ENCODE measurements at places on chromosomes 5 and 9.

DNA sequence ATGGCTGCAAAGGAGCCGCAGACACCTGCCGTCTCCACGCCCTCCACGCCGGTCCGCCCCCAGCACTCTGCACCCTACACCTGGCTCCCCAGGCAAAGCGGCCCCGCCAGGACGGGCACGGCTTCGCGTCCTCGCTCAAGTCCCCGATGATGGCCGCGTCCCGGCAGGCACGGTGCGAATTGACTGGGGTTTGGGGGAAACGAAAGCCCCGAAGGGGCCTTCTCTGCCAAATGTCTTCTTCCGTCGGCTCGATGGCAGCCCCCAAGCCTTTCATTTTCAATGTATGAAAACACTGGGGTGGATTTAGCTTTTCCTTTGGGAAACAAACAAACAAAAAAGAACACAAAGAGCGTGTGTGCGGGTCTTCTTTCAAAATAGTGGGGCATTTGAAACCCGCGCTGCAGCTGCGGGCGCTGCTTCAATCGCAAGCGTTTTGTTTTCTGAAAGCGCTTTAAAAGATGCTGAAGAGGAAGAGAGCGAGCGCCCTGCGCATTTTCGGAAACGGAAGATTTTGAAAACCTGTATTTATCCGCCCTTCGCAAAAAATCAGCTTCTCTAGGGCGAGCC, 160.0 kb downstream of the RMI1 start:
- peaks cover 82% of the 10 kb centered on the region for H3K27me3 ChIP-seq
- H3K27ac ChIP-seq, result no peak overlapping the region
- DNase-seq, result no peak
- peaks cover 10% of the 10 kb centered on the region for H3K4me1 ChIP-seq

DNA sequence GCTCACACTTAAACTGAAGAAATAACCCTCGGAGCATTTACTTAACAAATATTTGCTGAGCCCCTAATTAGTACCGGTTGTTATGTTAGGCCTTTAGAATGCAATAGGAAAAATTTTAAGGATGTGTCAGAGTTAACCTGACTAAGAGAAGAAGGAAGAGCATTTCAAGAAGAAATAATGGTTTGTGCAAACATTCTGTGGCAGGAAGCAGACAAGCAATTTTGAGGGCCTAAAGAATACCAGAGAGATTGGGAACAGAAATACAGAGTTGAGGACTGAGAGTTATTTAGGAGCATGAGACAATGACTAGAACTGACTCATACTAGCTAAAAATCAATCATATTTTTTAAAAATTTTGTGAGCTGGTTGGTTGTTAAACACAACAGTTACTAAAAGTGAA, 218.8 kb downstream of the PRR16 start:
- no peaks in the 10 kb centered on the region for H3K36me3 ChIP-seq
- H3K4me3 ChIP-seq, result no peak overlapping the region
- H3K27ac ChIP-seq, result no peak overlapping the region
- no peak for DNase-seq
- peaks cover 1% of the 10 kb centered on the region for H3K4me1 ChIP-seq

GRCh38 chr5:39801306-39801705, 376.5 kb upstream of the DAB2 start:
- H3K36me3 ChIP-seq, result no peaks in the 10 kb centered on the region
- H3K4me3 ChIP-seq, result no peak overlapping the region
- DNase-seq, result no peak
- H3K4me1 ChIP-seq, result peaks cover 3% of the 10 kb centered on the region
- no peak overlapping the region for H3K27ac ChIP-seq

GRCh38 chr5:107869438-107870115, 198.8 kb upstream of the EFNA5 start:
- H3K27me3 ChIP-seq, result no peaks in the 10 kb centered on the region
- no peak for DNase-seq
- H3K4me3 ChIP-seq, result no peak overlapping the region
- H3K4me1 ChIP-seq, result peaks cover 3% of the 10 kb centered on the region

DNA sequence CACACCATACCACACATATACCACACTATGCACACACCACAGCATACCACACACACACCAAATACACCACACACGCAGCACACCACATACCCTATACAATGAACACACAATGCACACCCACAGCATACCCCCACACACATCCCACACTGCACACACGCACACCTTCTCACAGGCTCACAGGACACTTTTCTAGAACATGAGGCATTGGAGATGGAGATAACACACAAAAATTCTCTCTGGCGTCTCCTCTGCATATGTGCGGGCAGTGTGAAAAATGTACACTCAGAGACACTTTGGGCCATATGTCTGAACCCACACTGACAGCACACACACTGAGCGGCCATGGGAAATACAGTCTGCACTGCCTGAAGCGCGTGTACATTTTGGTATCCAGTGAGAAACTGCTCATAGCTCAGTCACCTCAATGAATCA, 278.1 kb downstream of the GADD45G start:
- peak; percentile 11 for DNase-seq
- peaks cover 14% of the 10 kb centered on the region for H3K4me1 ChIP-seq
- no peak overlapping the region for H3K4me3 ChIP-seq
- no peaks in the 10 kb centered on the region for H3K36me3 ChIP-seq

DNA sequence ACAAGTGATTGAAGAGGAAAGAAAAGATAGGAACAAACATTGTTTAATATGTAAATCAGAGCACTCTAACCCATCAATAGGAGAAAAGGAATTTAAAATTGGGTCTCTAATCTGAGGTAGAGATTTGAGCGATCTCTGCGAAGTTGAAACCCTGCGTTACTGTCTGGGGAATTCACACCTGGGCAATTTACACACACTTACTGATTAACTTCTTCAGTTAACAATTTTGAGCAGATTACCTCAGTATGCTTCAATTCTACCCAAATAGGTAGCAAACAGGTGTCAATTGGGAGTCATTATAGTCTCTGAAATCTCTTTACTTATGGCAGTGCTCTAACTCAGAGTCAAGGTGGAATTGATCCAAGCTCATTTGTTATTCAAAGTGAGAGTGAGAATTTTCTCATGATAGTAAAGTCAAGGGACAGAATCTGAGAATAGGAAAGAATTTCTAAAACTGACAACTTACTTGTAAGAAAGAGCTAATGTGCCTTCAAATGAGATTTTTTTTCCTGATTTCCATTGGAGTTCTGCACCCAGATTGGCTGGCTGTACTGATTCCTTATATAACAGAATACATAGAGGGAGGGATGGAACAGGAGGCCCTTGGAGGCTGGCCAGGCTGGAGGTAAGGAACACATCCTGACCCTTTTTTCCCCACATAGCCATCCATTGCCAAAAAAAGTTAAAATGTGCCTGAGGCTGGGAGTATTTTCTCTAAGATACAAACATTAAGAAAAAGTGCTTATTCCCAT, 27.1 kb upstream of the IFNA14 start:
- H3K4me1 ChIP-seq, result peaks cover 2% of the 10 kb centered on the region
- H3K27me3 ChIP-seq, result peaks cover 76% of the 10 kb centered on the region
- no peak overlapping the region for H3K4me3 ChIP-seq
- no peak overlapping the region for H3K27ac ChIP-seq
- no peaks in the 10 kb centered on the region for H3K36me3 ChIP-seq
- DNase-seq, result no peak

DNA sequence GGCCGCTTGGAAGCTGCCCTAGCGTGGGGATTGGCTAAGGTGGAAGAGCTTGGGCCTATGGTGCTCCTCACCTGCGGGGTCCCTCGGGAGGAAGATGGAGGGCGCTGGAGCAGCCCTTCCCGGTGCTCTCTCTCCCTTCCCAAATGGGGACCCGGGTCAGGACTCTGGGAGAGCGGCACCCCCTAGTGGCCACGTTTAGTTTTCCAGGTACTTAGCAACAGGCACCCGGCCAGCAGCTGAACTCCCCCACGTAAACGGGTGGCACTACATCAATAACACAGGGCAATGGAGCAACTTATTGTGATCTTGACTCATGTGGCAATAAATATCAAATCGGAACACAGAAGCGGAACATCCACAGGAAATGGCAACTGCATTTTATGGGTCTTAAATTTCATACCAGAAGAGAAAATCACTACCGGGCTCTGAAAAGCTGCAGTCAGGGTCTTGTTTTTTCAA, 316.6 kb downstream of the AGTPBP1 start:
- H3K27ac ChIP-seq, result peak overlapping the region; percentile 10
- peaks cover 31% of the 10 kb centered on the region for H3K4me1 ChIP-seq
- peaks cover 5% of the 10 kb centered on the region for H3K36me3 ChIP-seq
- peak overlapping the region; percentile 36 for H3K4me3 ChIP-seq

DNA sequence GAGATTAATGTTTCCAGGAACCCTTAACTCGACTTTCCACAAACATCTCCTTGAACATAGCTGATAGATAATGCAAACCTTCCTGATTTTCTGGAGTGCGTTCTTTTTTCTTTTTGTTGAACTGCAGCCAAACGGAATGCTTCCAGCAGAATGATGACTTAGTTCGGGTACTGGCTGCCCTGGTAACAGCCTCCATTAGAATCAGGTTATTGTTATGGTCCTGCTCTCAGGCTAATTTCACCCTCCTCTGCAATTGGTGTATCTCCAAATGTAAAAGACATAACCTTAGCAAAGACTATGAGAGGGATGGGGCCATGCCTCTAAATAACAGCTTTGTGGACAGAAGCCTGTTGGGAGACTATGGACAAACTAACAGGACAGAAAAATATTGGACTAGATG, 116.5 kb downstream of the PDE4D start:
- H3K36me3 ChIP-seq, result no peaks in the 10 kb centered on the region
- H3K4me3 ChIP-seq, result no peak overlapping the region
- peak overlapping the region; percentile 82 for H3K27ac ChIP-seq
- peaks cover 45% of the 10 kb centered on the region for H3K4me1 ChIP-seq
- H3K27me3 ChIP-seq, result no peaks in the 10 kb centered on the region

DNA sequence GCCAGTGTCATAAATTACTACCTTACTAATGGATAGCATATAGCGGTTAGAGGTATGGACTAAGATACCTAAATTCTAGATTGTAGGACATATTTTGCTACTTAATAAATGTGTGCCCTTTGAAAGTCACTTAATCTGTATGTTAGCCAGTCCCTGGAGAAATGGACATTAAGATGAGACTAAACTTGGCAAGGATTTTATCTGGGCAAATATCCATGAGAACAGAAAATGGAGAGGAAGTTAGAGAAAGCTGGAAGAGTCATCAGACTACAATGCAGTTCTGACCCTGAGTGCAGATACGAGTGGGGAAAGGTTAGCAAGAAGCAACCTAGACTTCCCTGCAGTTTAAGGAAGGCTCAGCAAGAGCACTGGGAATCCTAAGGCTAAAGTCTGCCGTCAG, 33.0 kb downstream of the TBCA start:
- H3K4me1 ChIP-seq, result peaks cover 1% of the 10 kb centered on the region
- H3K4me3 ChIP-seq, result no peak overlapping the region
- no peaks in the 10 kb centered on the region for H3K27me3 ChIP-seq
- no peak overlapping the region for H3K27ac ChIP-seq
- DNase-seq, result no peak

DNA sequence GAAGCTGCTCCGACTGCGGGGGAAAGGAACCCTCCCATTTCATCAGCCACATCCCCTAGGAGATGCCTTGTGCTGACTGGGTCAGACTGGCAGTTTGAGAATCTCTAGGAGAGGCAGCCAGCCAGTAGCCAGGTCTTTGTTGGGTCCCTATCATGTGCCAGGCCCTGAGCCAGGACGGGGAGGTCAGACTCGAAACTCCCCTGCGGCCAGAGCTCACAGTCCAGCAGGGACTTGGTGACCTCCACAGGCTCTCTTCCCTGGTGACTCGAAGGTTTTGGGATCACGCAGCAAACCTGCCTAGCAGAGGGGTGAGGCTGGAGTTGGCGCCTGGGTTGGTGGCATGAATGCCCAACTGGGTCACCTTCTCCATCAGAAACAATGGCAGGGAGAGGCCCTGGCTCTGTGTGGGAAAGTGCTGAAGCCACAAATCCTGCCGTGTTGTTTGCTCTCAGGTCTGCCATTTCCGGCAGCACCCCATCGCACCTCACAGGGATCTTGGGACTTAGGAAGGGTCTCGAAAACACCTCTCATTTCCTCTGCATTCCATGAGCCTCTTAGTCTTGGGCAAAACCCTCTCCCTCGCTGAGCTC, 14.4 kb upstream of the ORM1 start:
- H3K27me3 ChIP-seq, result no peaks in the 10 kb centered on the region
- no peak overlapping the region for H3K4me3 ChIP-seq
- H3K36me3 ChIP-seq, result peaks cover 31% of the 10 kb centered on the region
- H3K4me1 ChIP-seq, result peaks cover 4% of the 10 kb centered on the region

DNA sequence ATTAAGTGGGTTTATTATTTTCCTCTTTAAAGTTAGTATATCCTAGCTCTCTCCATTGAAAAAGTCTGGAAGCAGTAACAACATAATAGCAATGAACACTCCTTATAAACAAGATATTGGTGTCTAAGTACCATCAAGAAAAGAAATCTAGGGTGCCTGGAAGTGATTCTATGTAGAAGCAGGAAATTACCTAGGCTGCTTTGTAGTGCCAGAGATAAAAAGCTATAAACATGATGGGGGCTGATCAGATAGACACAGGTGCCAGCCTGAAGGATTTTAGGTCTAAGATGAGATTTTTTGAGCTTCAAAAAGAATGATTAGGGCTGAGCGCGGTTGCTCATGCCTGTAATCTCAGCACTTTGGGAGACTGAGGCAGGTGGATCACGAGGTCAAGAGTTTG, 1179.3 kb upstream of the CDH9 start:
- no peak overlapping the region for H3K27ac ChIP-seq
- peaks cover 2% of the 10 kb centered on the region for H3K36me3 ChIP-seq
- no peak for DNase-seq
- H3K4me3 ChIP-seq, result no peak overlapping the region
- no peaks in the 10 kb centered on the region for H3K27me3 ChIP-seq

GRCh38 chr9:114825126-114825795, 19.4 kb upstream of the TNFSF15 start:
- no peaks in the 10 kb centered on the region for H3K27me3 ChIP-seq
- no peak for DNase-seq
- peak overlapping the region; percentile 72 for H3K27ac ChIP-seq
- H3K4me3 ChIP-seq, result no peak overlapping the region

DNA sequence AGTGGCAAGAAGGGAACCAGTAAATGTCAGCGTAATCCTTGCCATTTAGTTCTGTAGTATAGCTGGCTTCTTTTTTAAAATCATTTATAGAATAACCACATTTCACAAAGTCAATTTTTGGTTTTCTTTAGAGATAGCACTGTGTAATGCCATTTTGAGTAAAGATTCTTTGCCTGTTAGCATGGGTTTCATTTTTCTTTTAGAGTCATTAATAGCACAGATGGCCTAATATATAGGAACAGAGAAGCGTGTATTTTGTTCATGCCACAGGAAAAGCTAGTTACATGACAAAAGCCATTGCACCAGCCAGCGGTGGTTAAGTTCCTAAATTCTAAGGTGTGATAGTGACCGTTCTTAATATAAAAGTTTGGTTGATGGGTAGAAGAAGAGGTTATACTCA, 1363.9 kb downstream of the MAT2B start:
- H3K4me3 ChIP-seq, result no peak overlapping the region
- no peak overlapping the region for H3K27ac ChIP-seq
- no peaks in the 10 kb centered on the region for H3K36me3 ChIP-seq
- DNase-seq, result no peak

DNA sequence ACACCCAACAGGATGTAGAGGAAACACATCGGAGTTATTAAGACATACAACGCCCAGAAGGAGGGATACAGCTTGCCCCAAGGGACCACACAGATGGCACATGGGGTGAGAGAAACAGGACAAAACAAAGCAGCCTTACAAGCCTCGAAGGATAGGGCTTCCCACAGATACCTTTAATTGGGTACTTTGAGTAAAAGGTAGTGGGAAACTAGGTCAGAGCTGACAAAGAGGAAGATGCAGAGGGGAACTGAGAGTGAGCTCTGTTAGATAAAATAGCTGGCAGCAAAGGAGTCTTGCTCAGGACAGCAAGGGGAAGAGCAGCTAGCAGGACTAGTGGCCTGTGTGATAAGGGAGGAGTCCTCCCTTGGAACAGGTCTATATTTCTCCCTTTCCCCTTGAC, 48.2 kb downstream of the OTP start:
- H3K27ac ChIP-seq, result no peak overlapping the region
- no peak for DNase-seq
- H3K4me3 ChIP-seq, result no peak overlapping the region
- no peaks in the 10 kb centered on the region for H3K36me3 ChIP-seq
- no peaks in the 10 kb centered on the region for H3K4me1 ChIP-seq
- H3K27me3 ChIP-seq, result peaks cover 56% of the 10 kb centered on the region
